ENCODE measurements at places on chromosomes 13 and 19.

DNA sequence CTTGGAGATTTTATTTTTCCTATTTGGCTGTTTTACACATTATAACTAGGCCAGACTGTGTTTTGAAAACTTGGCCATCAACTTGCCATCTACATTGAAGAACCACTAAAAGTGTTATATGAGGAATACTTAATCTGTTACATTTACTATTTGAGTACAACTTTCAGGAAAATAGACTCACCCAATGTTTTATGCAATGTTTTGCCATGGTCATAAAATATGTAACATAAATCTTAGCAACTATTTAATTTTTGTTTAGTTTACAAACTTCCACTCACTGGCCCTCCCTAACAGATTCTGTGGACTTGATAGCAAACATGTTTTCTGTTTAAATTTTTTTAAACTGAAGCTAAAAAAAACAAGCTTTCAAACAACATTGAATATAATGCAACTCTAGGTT lies 23.7 kb upstream of the TRPC4 start:
- no peak for DNase-seq

GRCh38 chr13:41970022-41970421 lies 9.1 kb upstream of the VWA8 start:
- DNase-seq, result no peak

- DNase-seq, result no peak
Measured at GRCh38 chr13:77480066-77480465, 55.4 kb upstream of the SCEL start.

DNA sequence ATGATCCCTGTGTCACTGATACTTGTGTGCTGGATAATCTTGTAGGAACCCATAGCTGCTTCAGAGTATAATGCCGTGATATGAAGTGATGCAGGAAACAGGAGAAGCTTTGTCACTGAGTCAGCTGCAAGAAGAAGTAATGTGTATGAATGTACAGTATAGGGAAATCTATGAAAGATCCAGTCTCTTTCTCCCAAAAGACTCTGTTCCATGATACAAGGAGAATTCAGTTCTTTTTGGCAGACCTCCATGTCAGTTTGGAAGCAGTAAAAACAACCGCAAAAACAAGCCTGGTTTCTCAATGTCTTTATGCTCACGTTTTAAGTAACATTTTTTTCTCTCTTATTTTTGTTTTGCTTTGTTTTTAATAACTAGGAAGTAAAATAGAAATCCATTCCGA lies 33.9 kb downstream of the PCDH17 start:
- no peak for DNase-seq

DNA sequence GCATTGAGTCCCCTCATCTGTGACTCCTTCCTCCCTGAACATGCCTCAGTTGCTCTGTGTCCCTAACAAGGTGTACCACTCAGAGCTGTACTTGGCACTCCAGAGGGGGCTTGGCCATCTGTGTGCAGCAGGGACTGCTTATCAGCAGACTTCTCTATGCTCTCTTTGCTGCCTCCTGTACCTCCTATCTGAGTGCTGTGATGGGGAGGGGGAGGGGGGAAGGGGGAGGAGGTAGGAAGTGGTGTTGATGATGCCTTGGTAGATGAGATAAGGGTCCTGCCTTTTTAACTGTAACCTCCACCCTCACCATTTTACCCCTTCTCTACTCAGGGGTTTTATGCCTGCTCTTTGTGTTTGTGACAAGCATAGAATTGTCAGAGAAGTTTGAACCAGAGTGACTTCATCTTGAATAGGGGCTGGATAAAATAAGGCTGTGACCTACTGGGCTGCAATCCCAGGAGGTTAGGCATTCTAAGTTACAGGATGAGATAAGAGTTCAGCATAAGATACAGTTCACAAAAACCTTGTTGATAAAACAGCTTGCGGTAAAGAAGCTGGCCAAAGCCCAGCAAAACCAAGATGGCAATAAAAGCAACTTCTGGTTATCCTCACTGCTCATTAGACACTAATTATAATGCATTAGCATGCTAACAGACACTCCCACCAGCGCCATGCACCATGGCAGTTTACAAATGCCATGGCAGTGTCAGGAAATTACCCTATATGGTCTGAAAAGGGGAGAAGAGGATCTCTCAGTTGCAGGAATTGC lies 13.2 kb downstream of the PCDH8 start:
- no peak for DNase-seq

DNA sequence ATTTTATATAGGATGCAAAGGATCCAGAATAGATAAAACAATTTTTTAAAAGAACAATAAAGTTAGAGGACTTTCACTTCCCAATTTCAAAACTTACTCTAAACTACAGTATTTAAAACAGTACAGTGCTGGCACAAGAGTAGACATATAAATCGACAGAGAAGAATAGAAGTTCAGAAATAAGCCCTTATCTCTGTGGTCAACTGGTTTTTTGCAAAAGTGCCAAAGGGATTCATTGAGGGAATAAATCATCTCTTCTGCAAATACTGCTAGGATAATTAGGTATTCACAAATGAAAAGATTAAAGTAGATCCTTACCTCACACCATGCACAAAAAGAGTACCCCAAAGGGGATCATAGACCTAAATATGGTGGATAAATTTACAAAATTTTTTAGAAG lies 431.0 kb upstream of the HTR2A start:
- DNase-seq, result no peak

- no peak for DNase-seq
Measured at GRCh38 chr13:33797622-33798021, 20.3 kb upstream of the RFC3 start.

- peak; percentile 36 for DNase-seq
Measured at GRCh38 chr19:14580623-14581237, 2.2 kb upstream of the CLEC17A start.

GRCh38 chr13:45016792-45017425 lies 27.6 kb downstream of the GPALPP1 start:
- no peak for DNase-seq

GRCh38 chr13:20161951-20162300 lies 1.1 kb upstream of the GJA3 start:
- DNase-seq, result no peak

GRCh38 chr13:95955255-95955654 lies 97.9 kb downstream of the UGGT2 start:
- no peak for DNase-seq

DNA sequence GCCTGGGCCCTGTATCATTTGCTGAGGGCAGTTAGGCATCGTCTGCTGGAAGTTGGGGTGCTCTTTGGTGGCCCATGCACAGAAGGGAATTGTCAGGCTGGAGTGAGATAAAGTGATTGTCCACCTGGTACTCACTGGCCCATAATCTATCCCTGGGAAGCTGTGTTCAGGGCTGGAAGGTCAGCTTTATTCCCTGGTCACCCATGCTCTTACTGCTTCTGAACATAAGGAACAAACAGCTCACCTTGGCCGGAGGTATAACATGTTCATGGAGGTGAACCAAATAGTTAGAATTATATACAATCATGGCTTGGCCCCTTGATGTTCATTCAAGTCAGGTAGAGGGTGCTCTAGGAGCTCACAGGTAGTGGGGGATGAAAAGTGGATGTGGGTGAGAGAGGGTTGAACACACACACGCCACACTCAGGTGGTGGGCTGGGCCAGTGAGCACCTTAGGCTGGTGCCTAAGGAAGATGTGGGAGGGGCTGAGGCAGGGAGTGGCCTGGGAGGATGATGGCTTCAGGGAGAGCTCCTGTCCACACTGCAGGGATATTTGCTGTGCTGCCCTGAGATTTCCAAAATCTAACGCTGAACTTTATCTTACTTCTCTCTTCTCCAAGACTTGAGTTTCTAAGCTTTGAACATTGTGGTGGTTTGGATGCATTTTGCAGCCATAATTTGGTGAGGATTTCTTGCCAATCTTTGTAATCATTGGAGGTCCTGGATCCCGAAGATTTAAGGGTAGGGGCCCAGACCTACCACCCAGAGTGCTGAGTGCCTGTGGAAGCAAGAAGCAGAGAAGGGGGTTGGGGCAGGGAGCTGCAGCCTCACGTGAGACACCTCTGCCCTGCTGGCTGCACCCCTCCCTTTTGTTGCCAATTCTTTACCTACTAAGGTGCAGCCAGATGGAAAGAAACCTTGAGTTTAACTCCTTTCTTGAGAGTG lies 420.6 kb downstream of the ZNF536 start:
- no peak for DNase-seq

GRCh38 chr13:50598338-50598737 lies 245.2 kb downstream of the DLEU7 start:
- DNase-seq, result no peak

- DNase-seq, result no peak
Measured at GRCh38 chr13:27920677-27921420, 1.0 kb downstream of the PDX1 start.

GRCh38 chr13:40145139-40145538 lies 489.7 kb downstream of the COG6 start:
- DNase-seq, result no peak

GRCh38 chr13:30346153-30346788 lies 38.9 kb upstream of the KATNAL1 start:
- no peak for DNase-seq

GRCh38 chr13:59461411-59461810 lies 702.3 kb downstream of the DIAPH3 start:
- peak; percentile 82 for DNase-seq

DNA sequence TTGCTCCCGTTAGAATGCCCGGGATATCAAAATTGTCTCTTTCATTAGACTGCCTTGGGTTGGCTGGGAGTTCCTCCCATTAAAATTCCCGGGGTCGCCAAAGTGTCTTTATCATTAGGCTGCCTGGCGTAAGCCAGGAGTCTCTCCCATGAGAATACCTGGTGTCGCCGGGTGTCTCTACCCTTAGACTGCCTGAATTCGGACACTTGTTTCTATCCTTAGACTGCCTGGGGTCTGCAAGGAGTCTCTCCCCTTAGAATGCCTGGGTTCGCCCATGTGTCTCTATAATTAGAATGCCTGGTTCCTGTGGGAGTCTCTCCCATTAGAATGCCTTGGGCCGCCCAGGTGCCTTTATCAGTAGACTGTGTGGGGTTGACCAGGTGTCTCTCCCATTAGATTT lies 1538.2 kb downstream of the UQCRFS1 start:
- no peak for DNase-seq

- DNase-seq, result no peak
Measured at GRCh38 chr19:27742041-27742440, 1470.9 kb downstream of the UQCRFS1 start.

- peak; percentile 93 for DNase-seq
Measured at GRCh38 chr19:56403764-56404704, at the start of gene ZNF583. Gene ZNF583 (plus strand): TSS chr19:56404332. CDS start chr19:56407115, 2,783 bp downstream.
